ENCODE measurements at places on chromosomes 2 and 18.

DNA sequence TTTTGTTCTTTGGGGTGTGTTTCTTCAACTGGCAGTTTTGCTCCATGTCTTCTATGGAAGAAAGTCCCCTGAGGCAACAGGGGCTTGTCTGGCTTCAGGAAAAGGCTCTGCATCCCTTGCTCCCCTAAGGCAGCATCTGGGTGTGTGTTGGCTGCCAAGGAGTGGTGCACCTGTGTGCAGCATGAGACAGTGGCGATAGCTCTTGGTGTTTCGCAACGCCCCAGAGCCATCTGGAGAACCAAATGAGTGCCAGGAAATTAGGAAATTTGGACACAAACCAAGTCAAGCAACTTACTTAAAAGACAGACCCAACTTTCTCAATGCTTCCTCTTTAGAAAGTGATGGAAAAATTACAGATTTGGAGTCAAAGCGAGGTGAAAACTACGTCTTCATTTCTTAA is 1044.4 kb upstream of the CNTNAP5 start:
- DNase-seq, result no peak

DNA sequence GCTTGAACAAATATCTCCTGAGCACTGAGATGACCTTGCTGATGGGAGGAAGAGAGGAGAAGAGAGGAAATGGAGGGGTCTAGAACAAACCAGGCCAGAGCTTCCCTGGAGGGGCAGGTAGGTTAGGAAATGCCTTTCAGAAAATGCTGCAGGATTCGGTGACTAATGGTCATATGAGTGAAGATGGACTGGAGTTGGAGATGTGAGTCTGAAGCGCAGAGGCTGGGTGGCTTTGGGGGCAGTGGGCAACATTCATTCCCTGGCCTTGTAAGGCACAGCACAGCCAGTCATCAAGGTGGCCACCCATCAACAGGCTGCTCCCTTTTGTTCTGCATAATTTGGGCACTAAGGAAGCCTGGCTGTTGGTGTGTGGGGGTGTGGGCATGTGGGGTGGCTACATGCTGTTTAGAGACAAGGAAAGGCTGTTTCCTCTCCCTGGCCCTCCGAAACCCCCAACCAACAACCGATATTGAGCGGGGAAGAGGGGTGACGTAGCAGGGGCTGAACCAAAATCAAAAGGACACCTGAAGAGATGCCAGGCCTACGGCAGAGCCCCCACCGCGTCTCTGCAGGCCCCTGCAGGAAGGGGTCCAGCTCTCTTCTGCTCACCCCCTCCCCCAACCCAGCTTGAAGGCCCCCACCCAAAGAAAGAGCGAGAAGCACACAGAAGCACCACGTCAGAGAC is 1.5 kb downstream of the SLC30A3 start:
- no peak for DNase-seq

DNA sequence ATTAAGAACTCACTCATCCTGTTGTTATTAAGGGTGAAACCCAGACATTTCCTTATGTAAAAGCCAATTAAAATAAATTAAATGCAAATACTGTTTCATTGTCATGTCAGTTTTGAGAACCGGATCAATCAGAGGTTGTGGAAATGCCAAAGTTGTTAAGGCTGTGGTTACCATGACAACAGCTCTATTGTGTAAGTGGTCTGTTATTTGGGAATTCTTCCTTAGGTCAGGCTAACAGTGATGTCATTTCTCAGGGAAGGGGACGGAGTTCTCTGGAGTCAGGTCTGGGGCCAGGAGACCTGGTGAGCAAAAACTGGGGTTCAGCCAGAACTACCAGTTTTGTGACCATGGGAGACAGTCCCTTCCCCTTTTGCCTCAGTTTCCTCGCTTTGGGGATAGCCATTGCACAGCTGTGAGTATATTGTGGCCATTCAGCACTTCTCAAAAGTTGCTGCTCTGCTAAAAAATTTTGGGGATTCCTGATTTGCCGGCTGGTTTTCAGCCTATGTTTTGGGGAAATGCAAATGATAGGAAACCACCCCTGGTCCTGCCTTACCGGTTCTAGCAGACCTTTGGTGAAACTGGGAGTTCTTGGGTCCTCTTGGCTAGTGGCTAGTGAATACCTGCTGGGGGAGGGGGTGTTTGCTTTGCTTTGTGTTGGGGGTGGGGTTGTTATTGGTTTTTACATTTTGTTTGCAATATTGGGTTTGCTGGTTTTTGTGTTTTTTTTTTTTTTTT is 21.6 kb downstream of the HPCAL1 start:
- no peak for DNase-seq

GRCh38 chr18:55248495-55248894 is 289.2 kb upstream of the CCDC68 start:
- no peak for DNase-seq

GRCh38 chr18:58497845-58498244 is 131.0 kb downstream of the ALPK2 start:
- DNase-seq, result no peak

GRCh38 chr18:45715212-45715780 is 8.7 kb upstream of the SLC14A1 start:
- DNase-seq, result no peak

DNA sequence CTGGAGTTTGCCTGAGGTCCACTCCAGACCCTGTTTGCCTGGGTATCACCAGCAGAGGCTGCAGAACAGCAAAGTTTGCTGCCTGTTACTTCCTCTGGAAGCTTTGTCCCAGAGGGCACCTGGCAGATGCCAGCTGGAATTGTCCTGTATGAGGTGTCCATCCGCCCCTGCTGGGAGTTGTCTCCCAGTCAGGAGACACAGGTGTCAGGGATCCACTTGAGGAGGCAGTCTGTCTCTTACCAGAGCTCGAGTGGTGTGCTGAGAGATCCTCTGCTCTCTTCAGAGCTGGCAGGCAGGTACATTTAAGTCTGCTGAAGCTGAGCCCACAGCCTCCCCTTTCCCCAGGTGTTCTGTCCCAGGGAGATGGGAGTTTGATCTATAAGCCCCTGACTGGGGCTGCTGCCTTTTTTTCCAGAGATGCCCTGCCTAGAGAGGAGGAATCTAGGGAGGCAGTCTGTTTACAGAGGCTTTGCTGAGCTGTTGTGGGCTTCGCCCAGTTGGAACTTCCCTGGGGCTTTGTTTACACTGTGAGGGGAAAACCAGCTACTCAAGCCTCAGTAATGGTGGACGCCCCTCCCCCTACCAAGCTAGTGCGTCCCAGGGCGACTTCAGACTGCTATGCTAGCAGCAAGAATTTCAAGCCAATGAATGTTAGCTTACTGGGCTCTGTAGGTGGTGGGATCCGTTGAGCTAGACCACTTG is 34.7 kb downstream of the TFPI start:
- DNase-seq, result no peak
